Ovary (tissue), 10 donors: ENCODE measurements at places on chromosomes 3 and 15. TPM values are rescaled to one million over a fixed set of nuclear protein-coding genes. Genes with fewer than 3 reads are reported as not detected.

ATP8B4 gene
- 3.7 TPM for total RNA-seq

AKAP13 gene
- total RNA-seq = 113 TPM

ALCAM gene
- total RNA-seq = 91.1 TPM

CAMK2N2 gene
- not detected for total RNA-seq

TMCO5A gene
- total RNA-seq = not detected

SI gene
- total RNA-seq = not detected

GRCh38 chr3:46386205-46386604 is 15.5 kb downstream of the CCR5 start:
- DNase-seq = no peak

DNA sequence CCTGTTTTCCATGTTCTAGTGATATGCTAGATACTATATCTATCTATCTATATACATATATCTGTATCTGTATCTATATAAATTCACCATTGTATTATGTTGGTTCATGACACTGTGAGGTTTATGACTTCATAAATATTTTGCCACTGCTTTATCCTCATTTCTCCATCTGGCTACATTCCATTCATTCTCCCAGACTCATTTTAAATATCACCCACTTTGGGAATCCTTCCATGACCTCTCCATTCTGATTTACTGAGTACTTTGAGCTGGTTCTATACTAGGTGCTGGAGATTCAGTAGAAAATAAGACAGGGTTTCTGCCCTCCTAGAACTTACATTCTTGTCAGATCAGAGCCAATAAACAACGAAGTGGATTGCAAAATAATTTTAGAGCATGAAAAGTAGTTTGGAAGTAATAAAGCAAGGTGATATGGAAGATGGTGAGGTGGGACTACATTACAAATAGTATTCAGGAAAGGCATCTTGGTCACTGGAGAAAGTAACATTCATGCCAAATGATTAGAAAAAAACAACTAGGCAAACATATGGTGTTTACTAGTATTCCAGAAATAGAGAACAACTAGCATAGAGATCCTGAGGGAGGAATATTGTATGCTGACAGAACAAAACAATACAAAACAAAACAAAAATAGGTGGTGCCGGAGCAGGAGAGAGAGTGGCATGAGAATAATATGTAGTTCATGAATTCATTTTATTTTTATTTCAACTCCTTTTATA is 11.6 kb upstream of the PLSCR4 start:
- DNase-seq = no peak

DNA sequence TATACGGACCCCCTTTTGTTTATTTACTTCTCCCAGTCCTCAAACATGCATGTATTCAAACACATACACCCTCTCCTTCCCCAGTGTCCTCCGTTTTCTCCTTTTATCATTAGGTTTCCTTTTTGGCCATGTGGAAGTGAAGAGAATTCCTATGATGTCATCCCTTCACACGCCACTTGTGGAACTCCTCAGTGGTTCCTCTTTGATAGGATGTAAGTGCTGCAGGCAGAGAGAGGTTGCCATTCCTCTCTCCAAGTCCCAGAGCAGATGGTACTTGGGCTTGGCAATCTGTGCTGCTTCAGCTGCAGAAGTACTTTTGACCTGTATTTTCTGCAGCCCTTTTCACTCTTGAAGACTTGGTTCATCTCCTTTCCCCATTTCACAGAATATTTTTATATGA is 32.9 kb upstream of the CRTC3 start:
- no peak for DNase-seq

DNA sequence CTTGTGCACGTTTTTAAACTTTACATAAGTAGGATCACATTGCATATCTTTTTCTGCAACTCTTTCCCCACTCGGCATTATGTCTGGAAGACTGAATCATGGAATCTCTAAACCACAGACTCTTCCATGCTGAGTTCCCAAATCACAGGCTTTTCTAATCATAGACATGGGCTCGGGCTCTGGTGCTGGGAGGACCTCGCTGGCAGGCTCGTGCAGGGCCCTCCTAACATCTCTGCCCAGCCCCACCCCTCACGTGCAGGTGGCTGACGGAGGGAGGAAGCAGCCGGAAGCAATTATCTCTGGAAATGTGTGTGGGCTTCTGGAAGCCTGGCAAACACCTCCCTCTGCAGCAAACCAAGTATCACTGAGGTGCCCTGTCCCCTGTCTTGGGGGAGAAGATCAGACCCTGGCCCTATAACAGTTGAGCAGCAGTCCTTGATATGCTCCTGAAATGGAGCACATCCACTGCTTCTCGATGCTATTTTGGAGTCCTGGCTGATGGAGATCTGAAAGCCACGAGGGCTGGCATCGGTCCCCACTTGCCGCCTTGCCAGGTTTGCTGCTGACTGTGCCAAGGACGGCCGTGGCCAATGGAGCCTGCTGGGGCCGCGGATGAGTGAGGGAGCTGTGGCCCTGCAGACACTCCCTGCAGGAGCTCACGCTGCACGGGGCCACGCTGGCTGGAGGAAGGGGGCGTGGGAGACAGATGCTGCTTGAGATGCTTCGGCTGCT is 4.4 kb upstream of the IQSEC1 start:
- no peak for DNase-seq

DNA sequence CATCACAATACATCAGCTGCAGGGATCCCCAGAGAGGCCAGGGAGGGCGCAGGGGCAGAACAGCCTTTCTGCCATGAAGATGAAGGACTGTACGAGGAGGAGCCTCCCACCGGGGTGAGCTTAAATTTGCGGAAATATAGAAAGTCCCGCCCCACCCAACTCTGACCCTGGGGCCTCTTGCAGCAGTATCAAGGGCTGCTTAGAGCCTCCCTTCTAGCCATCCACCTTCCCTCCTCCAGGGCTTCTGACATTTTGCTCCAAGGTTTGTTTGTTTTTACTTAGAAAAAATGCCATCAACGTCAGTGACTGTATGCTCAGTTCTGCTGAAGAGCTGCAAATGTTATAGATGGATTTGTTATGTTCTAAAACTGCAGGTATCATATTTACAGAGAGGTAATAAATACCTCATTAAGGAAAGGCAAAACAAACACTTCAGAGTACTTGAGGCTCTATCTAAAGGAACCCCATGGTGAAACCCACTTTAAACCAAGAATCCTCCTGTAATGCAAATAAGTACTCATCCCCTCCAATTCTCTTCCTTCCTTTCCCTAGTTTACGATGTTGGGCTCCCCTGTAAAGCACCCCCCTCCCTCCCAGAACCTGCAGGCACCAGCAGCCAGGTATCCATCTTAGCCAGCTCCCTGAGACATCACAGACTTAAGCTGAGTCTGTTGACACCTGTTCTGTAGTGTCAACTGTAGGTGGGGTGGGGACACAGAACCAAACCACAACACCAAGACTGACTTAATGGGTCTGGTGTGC is 30.5 kb downstream of the RFTN1 start:
- no peak for DNase-seq

DNA sequence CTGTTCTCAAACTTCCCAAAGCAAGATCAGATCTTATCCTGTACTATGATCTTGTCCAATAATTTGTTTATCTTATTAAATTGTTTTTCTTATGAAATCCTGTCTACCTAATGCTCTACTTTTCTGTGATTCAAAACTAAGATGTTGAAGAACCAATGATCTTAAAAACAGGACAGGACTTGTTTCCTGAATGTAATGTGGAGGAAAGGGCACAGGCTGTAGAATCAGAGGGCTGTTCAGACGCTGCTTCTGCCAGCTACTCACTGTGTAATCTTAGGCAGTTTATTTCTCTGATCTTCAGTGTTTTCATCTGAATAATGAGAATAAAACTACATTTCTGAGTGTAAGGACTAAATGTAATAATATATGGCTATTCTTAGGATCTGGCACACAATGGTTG is 20.1 kb upstream of the DMXL2 start:
- no peak for DNase-seq

DNA sequence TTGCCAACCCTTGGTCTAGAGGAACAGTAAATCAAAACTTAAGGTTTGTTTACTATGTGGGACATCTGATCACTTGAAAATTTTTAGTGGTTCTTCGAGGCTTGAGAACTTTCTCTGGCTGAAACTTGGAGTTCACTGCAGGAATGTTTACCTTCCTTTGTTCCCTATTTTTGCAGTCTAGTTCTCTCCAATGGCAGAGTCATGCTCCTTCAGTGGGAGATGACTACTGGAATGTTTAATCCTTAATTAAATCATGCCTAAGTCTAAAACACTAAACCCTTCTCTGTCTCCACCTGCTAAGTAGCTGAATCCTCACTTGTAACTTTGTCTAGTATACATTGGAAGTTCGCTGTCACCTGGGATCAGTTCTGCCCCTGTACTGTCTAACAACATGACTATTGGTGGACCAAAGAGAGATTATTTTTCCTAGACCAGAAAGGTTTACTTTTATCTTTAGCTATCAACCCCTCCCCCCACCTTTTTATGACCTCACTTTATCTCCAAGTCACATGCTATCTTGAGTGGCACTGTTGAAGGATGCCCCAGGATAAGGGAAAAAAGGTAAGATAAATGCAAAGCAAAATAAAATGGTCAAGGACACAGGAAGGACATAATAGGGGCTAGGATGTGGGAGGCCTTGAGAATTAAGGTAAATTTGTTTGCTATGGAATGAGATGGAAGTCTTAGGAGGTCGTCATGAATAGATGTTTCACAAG is 1.2 kb upstream of the ZNF609 start:
- no peak for DNase-seq

DNA sequence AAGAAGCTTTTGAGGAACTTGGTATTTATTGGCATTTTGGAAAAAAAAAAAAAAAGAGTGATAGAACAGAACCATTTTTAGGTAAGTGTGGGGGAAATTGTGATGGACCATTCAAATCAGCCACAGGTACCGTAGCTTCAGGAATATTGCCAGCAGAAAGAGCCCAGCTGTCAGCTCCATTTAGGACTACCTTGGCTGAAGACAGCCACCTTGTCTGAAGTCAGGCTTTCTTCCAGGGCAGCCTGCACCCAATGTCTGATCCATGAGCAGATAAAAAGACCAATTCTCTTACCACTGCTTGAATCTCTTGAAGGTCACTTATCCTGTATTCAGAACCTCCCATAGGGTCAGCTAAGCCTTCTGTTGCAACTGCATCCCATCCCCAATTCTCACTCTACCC is 37.6 kb downstream of the SLCO3A1 start:
- no peak for DNase-seq

GRCh38 chr3:16059081-16059537 is 115.4 kb upstream of the GALNT15 start:
- peak; percentile 17 for DNase-seq

GRCh38 chr3:15636028-15636709 is 34.6 kb downstream of the BTD start:
- DNase-seq = no peak

DNA sequence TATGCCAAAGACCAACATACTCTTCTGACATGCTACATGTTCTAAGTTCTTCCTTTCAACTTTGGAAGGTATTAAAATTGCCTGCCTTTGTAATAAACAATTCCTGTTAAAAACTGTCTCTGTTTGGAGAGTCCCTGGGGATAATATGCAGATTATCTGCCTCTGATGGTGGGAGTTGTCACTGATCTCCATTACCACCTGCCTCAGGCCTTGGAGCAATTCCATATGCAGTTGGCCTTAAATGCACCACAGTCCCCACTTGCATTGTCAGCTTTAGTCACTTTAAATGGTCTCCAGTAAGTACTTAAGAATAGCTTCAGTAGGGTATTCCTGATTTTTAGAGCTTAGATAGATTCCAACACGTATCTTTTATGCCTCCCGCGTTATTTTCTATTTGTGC is 121.1 kb upstream of the GOLIM4 start:
- DNase-seq = no peak

- no peak for DNase-seq
These were observed 48.8 kb downstream of the ZNF710 start for GRCh38 chr15:90049666-90050604.

DNA sequence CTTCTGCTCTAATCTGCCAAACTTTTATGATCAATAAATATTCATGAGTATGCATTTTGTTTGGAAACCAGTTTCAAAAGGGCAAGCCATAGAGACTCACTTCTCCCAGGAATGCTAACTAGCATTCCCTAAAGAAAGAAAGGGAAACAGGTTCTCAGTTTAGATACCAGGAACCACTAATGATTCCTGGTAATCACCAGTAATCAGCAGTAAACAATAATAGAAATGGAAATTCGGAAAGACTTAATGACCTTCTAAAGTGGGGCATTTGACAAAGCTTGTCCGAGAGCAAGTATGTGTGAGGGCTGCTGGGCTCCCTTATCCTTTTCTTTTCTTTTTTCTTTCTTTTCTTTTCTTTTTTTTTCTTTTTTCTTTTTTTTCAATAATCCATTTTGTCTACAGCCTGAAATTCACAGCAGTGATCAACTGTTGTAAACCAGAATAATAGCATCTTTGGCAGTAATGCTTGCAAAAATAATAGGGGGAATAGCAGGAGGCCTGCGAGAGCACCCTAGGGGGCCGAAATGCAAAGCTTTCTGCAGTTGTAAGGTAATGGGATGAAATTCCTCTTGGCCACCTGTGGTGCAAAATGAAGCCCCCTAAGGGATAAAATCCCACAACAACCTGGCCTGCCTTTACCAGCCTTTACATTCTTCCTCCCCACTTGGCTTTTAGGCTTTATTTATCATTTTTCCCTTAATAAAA is 253.2 kb downstream of the ZPLD1 start:
- DNase-seq = no peak
